ENCODE measurements at places on chromosomes 2 and 18. TPM values are rescaled to one million over a fixed set of nuclear protein-coding genes. Genes with fewer than 3 reads are reported as not detected.

Gene ASPRV1
- 0.33 TPM for total RNA-seq

Gene ADCYAP1
- total RNA-seq = not detected

Gene RBM44
- 0.58 TPM for total RNA-seq

Gene NOL4
- not detected for total RNA-seq

Gene RAB17
- total RNA-seq = 0.83 TPM

Gene GALR1
- not detected for total RNA-seq

Gene ANKRD30BL
- not detected for total RNA-seq

Gene SERPINB3
- not detected for total RNA-seq

Gene IFIH1
- 11.1 TPM for total RNA-seq

Gene ALLC
- not detected for total RNA-seq

Gene CFAP65
- not detected for total RNA-seq

Gene RSAD2
- total RNA-seq = 0.50 TPM

Gene REG3A
- total RNA-seq = not detected

Gene CHRNG
- total RNA-seq = not detected

Gene RNF125
- 1.5 TPM for total RNA-seq

Gene TP53I3
- 88.3 TPM for total RNA-seq

Gene GPR148
- total RNA-seq = not detected

Gene IFT172
- total RNA-seq = 40.4 TPM

Gene RND3
- total RNA-seq = 413 TPM

Gene RFX8
- total RNA-seq = 36.7 TPM

Gene TUBA3E
- total RNA-seq = not detected

Gene NAT8
- total RNA-seq = not detected

Gene M1AP
- total RNA-seq = not detected

Gene CNGA3
- 0.17 TPM for total RNA-seq

Gene STARD6
- not detected for total RNA-seq

Gene NEB
- 0.17 TPM for total RNA-seq

Gene ARHGAP25
- 0.66 TPM for total RNA-seq

Gene PDE11A
- total RNA-seq = not detected

Gene OSBPL6
- 2.2 TPM for total RNA-seq

Gene NRP2
- total RNA-seq = 18.5 TPM

Gene ATIC
- 61.5 TPM for total RNA-seq

Gene INHBB
- total RNA-seq = not detected

Gene KCNIP3
- 2.9 TPM for total RNA-seq

Gene PSTPIP2
- total RNA-seq = 11.5 TPM

Gene CNDP1
- not detected for total RNA-seq

Gene TPO
- total RNA-seq = not detected

Gene COPS8
- 128 TPM for total RNA-seq

Gene STEAP3
- 25.6 TPM for total RNA-seq

Gene GKN1
- total RNA-seq = not detected

Gene NCOA1
- total RNA-seq = 15.4 TPM

Gene DSEL
- total RNA-seq = 156 TPM

Gene IL36RN
- total RNA-seq = not detected

Gene FAM98A
- 54.9 TPM for total RNA-seq

Gene CYP1B1
- 184 TPM for total RNA-seq

Gene SPC25
- total RNA-seq = not detected

Gene TBR1
- not detected for total RNA-seq

Gene KCNE4
- 21.2 TPM for total RNA-seq

Gene GBX2
- total RNA-seq = not detected

Gene AQP12A
- not detected for total RNA-seq

Gene BOLL
- total RNA-seq = not detected
